Sigmoid colon (tissue), 7 donors: ENCODE measurements at places on chromosomes 13 and 19. TPM values are rescaled to one million over a fixed set of nuclear protein-coding genes. Genes with fewer than 3 reads are reported as not detected.

ZNF534 gene
- 0.36 TPM for total RNA-seq

S1PR4 gene
- 0.33 TPM for total RNA-seq

KCNJ14 gene
- 0.16 TPM for total RNA-seq

OSCAR gene
- total RNA-seq: 3.0 TPM

ZNF841 gene
- 13.3 TPM for total RNA-seq

BTBD2 gene
- total RNA-seq: 44.2 TPM

PCDH17 gene
- 2.8 TPM for total RNA-seq

PPP1R13L gene
- total RNA-seq: 5.8 TPM

TEX26 gene
- not detected for total RNA-seq

PRR36 gene
- total RNA-seq: not detected

ZNF526 gene
- 3.9 TPM for total RNA-seq

KASH5 gene
- total RNA-seq: not detected

DNA sequence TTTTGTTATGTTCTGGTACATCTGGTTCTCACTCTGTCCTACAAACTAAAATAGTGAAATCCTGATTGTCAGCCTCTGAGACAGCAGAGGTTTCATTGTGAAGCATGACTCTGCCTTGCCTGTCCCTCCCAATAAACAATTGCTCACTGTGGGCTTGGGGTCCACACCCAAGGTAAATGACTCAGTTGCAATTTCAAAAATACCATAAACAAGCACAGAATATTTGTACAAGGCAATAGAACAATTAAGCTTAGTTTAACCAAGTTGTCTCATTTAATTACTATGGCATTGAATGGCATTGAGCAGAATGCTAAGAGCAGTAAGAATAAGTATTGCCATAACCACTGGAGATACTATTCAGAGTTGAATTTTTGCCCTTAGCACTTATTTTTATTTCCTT, 353.6 kb downstream of the SPRY2 start:
- DNase-seq: no peak

DNA sequence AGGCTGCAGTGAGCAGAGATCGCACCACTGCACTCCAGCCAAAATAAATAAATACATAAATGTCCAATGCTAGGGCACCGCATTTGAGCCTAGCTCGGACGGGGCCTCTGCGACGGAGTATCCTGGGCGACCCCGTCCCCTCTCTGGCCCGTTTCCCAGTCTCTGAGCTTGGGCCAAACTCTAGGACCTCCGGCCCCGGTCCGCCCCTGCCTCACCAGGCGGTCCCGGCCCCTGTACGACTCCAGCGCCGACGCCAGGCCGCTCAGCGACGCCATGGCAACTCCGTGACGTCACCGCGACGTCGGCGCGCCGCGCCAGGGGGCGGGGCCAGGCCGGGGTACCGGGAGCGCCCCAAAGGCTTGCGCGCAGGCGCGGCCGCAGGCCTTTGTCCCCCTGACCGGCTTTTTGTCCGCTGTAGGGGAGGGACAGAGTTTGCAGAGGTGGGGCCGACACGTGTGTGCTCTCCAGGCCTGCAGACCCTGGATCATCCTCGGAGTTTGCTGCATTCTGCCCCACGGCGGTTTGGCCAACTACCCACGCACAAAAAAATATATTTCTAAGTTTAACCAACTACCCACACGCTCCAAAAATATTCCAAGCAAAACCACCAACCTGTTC, at the start of gene PEX11G:
Gene PEX11G, minus strand, starts transcription at position 300 of the 618 bp plus-strand sequence. Its CDS starts 25 bp downstream, at position 275.
- DNase-seq: peak; percentile 95

DNA sequence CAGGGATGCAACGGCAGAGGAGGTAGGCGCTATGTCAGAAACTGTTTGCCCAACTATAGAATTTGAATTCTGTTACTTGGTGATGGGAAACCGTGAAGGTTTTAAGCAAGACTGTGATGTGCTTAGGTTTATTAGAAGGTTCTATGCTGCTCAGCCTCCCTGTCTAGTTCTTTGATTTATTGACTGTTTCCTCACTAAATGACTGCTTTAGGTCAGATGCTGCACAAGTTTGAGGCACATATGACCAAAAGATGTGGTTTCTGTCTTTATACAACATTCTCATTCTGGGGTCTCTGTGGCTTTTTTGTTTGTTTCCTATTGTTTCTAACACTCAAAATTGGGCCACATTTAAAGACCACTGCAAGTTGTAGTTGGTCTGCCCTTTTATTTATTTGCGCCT, 323.0 kb upstream of the OBI1 start:
- no peak for DNase-seq

GRCh38 chr13:34025746-34026145, 207.8 kb downstream of the RFC3 start:
- DNase-seq: no peak

DNA sequence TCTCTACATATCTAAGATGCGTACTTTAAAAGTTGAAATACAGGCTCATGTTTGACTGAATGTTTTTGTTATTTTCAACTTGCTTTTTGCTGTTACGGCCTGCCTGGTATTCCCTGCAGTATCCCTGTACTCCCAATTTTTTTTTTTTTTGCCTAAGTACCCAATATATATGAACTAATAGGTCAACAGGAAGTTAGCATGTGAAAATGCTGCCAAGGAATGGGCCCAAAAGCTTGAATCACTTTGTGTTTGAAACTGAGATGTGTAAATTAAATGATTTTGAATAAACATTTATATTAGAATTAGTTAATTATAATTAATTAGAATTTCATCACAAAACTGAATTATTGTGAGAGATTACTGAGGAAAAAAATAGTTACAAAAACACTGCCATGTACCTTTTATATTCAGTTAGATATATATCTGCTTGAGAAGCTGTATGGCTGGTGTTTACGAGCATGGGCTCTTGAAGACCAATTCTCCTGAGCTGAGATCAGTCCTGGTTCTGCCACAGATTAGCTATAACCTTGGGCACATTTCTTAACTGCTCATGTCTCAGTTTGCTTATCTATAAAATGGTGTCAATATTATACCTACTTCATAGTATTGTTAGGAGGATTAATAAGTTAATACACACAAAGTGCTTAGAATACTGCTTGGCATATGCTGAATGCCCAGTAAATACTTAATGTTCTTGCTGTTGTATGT, 16.0 kb downstream of the TDRD3 start:
- DNase-seq: no peak

DNA sequence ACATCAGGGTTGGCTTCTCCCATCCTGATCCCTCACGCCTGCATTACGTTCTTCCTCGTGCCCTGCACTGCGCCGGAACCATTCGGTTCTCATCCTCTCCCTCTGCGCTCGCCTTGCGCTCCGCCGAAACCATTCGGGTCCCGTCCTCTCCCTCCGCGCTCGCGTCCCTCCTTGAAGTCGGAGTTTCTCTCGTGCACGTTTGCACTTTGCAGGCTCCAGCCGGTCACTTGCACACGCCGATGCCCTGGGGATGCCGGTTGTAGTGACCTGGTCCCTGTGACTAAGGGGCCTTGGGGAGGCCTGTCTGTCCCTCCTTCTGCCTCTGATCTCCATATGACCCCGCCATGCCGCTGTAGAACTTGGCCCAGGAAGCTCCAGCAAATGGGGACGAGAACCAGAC, 265.8 kb downstream of the TEX29 start:
- peak; percentile 54 for DNase-seq

DNA sequence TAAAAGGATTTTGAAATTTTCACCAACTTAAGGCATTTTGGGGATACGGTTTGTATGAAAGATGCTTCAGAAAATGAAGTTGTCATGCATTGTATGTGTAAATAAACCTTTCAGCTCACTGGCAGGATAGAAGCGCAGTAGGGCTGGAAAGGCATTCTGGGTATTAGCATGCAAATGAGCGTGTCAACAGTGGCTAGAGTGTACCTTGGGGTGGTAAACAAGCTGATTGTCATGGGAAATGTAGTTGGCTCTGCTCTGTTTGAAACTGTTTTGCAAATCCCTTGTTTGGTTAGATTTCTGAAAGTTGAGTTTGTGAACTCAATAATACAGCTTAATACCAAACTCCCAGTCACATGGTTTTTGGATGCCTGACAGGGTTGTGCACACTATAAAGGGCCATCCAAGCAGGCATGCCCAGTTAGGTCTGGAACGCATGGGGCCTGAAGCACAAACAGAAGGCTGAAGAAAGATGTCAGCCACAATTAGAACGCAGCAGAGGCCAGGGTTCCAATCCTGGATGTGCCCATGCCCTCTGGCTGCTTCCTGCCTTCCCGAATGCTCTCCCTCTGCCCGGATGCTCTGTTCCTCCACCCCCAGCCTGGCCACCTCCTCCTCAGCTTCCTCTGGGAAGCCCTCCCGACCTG, 14.6 kb downstream of the GSX1 start:
- DNase-seq: peak; percentile 40

GRCh38 chr19:49801401-49801888, 11.6 kb downstream of the FUZ start:
- no peak for DNase-seq

- no peak for DNase-seq
Observed at GRCh38 chr13:39825886-39826285, 170.4 kb downstream of the COG6 start.

DNA sequence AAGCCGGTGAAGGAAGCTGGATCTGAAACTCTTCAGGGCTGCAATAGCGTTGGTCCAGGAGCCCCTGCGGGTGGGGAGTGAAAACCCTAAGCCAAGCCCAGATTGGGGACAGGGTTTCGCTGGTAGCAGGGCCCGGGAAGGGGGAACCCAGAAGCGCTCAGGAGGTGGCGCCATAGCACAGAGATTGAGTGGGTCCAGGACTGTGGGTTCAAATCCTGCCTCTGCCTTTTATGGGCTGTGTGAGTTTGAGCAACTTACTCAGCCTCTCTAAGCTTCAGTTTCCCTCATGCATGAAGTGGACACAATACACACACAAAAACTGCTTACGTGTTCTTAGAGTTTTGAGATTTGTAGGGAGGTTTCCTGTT, 8.3 kb upstream of the SYCN start:
- no peak for DNase-seq

DNA sequence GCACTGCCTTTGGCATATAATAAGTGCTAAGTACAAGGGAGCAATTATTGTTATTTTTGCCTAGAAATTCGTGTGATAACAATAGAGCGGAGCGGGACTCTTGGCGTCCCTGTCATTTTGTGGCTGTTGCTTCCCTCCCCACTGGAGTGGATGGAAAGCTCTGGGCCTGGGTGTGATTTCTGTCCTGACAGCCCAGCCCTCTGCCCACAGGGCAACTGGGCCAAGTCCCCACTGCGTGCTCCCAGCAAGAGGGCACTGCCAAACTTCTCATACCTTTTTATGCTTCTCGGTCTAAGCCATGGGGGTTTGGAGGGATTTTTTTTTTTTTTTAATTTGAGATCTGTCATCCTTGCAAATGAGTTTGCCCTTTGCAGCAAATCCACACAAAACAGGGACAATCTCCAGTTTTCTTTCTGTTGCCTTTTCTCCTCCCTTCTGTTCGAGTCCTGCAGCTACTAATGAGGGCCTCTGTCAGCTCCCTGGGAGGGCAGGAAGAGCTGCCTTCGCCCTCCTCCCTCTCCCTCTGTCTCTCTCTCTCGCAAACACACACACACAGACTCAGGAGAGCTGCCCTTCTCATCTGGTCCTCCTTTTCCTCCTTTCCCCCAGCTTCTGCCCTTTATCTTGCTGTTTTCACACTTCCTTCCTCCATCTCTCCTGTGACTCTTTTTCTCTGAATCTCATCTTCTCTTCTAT, 103.9 kb downstream of the DNAJC15 start:
- DNase-seq: no peak

GRCh38 chr19:44692379-44692721, 6.6 kb upstream of the CEACAM16 start:
- DNase-seq: no peak

DNA sequence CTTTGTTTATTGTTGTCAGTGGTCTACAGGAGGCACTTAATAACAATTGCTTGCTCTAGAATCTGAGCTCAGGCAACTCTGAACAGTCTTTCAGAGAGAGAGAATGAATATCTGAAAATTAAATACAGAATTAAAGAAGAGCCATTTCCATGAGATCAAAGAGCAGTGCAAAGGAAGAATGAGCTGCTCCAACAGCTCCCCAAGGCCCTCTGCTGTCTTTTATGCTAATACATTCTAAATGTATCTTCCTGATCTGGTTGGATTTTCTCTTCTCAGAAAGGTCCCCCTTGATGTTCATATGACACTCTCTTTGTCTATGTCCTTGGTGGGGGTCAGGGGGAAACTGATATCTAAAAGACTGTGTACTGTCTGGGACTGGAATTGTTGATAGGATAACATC, 1029.6 kb downstream of the PCDH9 start:
- no peak for DNase-seq
